B cell (primary cell): ENCODE measurements at places on chromosomes 5 and 9.

GRCh38 chr5:58507715-58508114 lies 16.5 kb downstream of the GAPT start:
- DNase-seq = no peak

DNA sequence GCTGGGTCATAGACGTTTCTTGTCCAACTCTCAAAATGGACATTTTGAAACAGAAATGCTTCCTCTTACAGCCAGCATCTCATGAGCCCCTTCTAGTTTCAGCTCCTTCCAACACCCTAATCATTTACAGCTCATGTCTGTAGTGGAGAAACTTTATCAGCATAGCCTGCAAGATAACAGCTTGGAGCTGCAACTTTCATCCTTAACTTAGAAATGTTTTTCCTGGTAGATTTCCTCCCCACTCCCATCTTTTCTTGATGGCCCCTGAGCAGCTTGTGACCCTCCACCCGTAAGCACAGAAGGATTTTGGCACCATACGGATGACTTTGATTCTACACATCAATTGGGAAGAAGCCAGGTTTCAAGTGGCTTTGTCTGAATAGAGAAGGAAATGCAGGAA lies 53.5 kb upstream of the TGFBR1 start:
- no peak for DNase-seq

DNA sequence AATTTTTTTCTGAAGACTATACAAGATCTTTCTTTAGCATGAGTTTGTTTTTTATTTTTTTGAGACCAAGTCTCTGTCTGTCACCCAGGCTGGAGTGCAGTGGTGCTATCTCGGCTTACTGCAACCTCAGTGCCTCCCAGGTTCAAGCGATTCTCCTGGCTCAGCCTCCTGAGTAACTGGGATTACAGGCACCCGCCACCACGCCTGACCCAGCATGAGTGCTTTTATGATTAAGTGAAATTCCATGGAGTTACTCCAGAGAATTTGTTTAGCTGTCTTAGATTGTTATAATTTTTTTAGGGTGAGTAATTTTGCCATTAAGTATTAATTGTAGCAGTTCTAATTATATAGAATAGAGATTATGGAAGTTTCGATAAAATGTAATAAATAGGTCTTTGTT lies 14.3 kb downstream of the YTHDC2 start:
- DNase-seq = no peak

DNA sequence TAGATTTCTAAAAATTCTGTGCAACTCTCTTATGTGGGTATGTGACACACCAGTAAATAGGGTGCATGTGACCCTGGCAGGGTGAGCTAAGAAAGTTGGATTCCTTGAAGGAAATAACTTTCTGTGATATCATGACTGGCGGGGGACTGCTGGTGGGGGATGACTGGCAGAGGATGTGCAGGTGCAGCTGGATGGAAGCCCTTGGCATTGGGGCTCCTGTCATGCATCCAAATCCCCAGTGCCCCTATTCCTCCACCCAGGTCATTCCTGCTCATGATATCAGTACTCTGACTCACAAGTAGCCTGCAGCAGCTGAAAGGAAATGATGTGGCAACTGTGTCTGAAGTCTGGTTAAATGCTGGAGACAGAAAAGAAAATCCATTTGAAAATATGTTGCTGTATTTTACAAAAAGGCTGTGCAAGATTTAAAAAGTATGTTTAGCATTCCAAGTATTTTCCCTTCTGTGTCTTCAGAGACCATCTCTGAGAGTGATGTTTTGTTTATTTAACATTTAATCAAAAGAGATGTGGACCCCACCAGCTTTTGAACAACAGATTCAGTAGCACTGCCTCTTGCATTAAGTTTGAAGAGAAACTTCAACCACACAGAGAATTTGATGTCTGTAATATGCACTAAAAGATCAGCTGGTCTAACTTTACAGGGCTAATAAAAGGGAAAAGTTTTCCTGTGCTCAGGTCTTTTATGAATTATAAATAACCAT lies 17.9 kb upstream of the ZSWIM6 start:
- no peak for DNase-seq

GRCh38 chr5:43973318-43973717 lies 370.3 kb downstream of the NNT start:
- no peak for DNase-seq

DNA sequence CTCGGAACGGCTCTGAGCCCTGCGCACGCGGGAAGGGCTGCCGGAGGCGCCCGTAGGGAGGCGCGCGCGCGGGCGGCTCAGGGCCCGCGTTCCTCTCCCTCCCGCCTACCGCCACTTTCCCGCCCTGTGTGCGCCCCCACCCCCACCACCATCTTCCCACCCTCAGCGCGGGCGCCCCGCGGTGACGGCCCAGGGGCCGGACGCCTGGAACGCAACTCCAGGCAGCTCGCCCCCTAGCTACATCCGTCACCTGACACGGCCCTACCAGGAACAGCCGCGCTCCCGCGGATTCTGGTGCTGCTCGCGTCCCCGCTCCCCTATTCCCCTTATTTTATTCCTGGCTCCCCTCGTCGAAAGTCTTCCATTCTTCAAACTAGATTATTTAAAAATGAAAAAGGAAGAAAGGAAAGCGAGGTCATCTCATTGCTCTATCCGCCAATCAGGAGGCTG lies at the start of gene CDKN2B-AS1:
TSS of gene CDKN2B-AS1 (plus strand) at position 236 of the 450 bp plus-strand sequence.
- no peak for DNase-seq

DNA sequence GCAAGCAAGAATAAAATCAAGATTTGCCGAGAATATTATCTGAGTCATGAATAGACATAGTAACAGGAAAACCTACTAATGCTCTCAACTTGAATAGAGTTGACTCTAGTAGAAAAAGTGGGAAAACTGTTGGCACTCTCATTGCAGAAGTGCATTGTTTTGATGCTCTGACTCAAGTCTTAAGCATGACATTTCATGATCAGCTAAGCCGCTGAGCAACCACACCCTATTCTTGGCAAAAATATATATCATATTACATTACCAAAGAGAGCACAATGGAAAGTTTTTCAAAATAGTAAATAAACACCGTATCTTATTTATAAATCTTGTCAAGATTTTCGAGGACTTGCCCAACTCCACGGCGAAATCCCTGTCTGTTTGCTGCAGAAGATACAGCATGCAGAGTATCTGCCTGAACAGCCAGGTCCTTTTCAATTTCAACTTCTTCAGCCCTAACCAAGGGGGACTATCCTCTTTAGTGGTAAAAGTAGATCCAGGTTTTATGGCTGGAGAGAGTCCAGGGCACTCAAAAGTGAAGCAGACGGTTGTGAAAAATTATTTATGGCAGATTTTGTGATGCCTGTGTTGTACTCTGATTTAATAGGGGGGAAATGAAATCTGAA lies 13.9 kb upstream of the ADAMTSL1 start:
- DNase-seq = no peak

DNA sequence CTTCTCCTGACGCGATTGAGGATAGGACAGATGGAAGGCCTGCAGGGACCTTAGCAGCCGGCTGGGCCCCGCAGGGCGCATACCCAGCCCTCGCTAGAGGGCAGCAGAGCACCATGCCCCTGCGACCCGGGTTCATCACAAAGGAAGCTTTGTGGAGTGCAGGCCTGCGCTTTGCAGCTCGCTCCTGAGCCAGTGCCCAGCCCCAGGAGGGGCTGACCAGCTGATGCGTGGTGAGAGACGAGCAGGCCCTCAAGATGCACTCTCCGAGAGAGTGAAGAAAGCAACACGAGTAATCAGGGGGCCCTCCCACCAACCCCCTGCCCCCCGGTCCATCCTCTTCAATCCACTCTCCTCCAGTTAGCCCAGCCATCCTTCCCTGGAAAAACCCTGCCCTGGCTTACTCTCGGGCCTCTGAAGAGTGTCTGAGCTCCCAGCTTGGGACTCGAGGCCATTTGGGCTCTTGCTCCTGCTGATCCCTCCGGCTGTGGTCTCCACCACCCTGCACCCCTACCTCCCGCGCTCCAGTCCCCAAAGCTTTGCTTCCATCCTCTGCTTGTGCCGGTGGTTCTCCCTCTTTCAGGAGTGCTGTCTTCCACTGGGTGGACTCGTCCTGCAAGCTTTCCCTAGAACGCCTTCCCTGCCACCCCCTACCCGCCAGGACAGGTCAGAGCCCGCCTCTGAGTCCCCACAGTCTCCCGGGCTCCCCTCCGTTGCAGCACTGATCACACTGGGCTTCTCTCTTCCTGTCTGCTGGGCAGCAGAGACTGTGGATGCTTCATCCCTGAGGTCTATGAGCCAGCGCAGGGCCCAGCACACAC lies 9.1 kb upstream of the KIF12 start:
- peak; percentile 49 for DNase-seq

- DNase-seq = no peak
Measured at GRCh38 chr5:68283766-68284165, 68.2 kb downstream of the PIK3R1 start.

- DNase-seq = peak; percentile 34
Measured at GRCh38 chr9:128733256-128733655, 9.3 kb upstream of the ZDHHC12 start.

DNA sequence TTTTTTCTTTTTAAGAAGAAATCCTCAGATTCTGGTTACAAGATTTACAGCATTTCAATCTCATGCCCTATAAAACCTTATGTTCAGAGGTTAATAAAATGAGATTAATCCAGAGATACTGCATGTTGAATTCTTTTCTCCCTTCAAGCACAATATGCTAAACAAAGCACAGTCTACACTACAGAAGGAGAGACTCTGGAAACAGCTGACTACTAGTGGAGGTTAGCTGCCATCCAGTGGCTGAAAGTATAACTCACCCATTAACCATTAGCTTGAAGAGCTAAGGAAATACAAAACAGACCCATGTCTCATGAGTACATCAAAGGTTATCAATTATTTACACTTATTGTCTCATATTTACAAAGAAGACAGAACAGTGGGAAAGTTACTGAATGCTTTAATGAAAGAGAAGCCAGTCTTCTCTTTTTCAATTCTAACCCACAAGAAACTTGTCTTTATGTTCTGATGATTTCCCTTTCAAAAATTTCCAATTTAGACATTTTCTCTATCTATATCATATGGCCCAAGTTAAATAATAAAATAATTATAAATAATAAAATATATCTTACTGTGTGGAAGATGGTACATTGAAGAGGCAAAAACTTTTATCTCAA lies 12.7 kb upstream of the DNAH5 start:
- DNase-seq = no peak

DNA sequence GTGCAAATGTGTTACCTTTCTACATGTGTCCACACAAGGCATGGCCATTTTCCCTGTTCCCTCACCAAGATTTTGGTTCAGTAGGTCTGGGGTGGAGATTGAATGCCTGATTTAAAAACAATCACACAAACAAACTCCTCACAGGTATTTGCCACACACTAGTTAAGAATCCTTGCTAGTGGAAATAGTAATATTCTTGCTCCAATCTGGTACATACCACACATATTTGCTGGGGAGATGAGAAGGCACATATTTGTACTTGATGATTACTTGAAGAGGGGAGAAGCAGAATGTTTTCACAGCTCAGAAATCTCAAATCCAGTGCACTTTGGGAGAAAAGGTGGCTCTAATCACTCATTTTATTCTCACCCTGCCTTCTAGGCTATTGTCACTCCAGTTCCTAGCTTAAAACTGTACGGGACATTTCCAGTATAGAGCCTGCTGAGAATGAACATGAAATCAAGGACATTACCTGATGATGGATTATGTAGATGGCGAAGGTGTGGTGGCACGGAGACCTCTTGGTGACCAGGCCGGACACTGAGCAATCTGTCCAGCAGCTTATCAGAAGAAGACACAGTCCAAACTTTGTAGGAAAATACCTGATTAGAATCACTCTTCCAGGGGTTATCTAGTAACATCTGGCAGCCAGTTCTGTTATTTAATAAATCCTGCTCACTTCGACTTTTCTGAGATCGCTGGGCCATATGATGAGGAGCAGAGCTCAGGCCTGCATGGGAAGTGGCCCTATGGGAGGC lies 116.1 kb upstream of the IL6ST start:
- DNase-seq = no peak

- DNase-seq = no peak
Measured at GRCh38 chr5:41776435-41776834, 93.8 kb downstream of the OXCT1 start.

DNA sequence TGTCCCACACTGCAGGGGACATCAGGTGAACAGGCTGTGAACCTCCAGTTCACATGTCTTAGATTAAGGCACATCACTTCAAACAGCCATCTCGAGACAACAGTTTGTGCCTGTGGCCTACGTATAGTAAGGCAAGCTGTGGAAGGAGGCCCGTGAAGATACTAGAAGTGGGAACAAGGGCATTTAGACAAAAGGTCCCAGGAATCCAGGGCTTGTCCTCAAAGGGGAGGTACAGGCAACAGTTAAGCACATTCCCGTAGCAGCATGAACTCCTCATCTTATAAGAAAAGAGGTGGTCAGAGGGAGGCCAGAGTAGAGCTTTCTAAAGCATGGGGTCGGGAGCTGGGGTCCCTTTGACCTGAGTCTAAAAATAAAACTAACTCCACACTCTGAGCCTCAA lies 122.5 kb upstream of the TRPM3 start:
- no peak for DNase-seq

DNA sequence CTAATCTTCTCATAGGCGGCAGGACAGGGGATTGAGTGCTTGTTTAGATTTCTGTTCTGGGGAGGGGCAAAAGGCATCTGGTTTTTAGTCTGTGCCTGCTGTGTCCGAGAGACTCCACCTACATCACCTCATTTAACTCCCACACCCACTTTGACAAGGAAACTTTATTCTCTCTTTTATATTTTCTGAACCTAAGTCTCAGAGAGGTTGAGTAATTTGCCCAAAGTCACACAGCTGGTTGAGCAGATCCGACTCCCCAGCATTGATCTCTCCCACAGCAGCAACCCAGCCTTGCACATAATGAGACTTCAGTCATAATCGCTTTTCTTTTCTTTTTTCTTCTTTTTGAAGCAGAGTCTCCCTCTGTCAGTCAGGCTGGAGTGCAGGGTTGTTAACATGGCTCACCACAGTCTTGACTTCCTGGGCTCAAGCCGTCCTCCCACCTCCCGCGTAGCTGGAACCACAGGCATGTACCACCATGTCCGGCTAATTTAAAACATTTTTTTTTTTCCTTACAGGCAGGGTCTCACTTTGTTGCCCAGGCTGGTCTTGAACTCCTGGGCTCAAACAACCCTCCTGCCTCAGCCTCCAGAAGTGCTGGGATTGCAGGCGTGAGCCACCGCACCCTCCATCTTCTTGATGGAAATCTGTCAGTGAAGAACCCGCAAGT lies 36.5 kb upstream of the ANKRD33B start:
- no peak for DNase-seq

DNA sequence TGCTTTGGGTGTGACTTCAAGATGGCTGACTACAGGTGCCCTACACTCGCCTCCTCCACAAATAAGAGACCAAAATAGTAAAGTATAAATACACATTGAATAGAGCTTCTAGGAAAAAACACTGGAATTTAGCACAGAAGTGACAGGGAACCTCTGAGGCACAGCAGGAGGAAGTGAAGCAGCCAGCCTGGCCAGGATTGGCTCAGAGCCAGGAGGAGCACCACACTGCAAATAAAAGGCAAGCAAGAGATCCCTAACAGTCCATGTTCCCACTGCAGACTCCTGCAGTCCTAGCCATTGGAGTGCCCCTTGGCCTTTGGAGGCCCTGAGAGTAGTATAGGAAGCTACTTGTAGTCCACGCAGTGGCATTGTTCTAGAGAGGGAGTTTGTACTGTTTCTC lies 186.7 kb upstream of the TLX3 start:
- no peak for DNase-seq
